Stimulated activated CD8-positive, alpha-beta memory T cell treated with anti-CD3 and anti-CD28 coated beads, Interleukin-15, amount 100 ng/mL, for 24 hours (primary cell): ENCODE measurements at places on chromosomes 6 and 20.

GRCh38 chr20:10268636-10269035 is 50.0 kb downstream of the SNAP25 start:
- no peak for DNase-seq

DNA sequence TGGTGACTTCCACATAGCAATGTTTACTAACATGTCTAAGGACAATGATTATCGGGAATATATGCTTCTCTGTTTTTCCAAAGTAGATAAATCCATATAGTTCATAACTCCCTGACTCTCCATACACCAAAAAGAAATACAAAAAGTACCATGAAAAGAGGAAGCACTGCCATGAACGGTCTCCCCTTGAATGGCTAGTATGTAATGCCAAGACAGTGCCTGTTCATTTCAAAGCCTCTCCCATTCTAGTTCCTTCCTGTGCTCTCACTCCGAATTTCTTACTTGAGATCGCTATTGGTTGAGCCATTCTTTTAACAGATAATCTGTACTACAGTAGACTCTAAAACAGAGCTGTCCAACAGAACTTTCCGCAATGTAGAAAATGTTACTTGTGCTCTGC is 54.8 kb upstream of the EDN1 start:
- no peak for DNase-seq

- DNase-seq, result no peak
Observed at GRCh38 chr6:13256266-13257001, 71.9 kb downstream of the TBC1D7 start.

- no peak for DNase-seq
Observed at GRCh38 chr20:59412181-59412580, 111.8 kb downstream of the EDN3 start.

- no peak for DNase-seq
Observed at GRCh38 chr6:70413992-70414494, 735 bp downstream of the FAM135A start.

GRCh38 chr6:82283771-82284410 is 36.3 kb upstream of the IBTK start:
- DNase-seq, result no peak

DNA sequence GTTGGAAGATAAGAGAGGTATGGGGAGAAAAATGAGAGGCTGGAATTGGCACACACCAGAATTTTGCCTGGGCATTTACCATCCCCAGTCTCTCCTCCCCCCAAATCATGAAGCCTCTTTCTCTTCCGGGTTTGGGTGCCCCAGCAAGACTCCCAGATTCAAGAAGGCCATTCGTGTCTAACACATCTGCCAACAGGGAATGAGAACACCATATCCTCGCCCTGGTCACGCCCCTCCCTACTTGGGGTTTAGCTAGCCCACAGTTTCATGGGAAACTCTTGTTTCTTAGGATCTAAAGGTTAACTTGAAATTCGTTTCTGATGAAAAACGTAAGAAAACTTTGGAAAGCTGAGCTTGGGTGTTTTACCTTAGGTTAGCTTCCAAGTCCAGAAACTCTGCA is 105.5 kb upstream of the TMEM170B start:
- no peak for DNase-seq

- no peak for DNase-seq
Observed at GRCh38 chr20:51456511-51457509, 85.7 kb downstream of the NFATC2 start.

DNA sequence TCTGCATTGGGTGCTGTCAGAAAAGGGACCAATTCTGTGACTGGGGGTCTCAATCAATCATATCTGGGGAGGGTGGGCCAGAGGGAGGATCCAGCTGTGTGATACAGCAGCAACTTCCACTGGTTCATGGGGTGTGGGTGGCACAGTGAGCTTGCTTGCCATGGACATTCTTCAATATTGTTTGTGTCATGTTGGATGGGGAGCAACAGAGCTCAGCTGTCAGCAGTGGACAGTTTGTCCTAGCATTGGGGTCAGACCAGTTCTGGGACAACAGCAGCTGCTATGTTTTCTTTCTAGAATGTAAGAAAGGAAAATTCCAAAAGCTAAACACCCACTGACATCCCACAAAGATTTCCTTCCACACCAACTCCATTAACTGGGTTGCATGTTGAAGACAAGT is 221.9 kb upstream of the CDH4 start:
- DNase-seq, result no peak

DNA sequence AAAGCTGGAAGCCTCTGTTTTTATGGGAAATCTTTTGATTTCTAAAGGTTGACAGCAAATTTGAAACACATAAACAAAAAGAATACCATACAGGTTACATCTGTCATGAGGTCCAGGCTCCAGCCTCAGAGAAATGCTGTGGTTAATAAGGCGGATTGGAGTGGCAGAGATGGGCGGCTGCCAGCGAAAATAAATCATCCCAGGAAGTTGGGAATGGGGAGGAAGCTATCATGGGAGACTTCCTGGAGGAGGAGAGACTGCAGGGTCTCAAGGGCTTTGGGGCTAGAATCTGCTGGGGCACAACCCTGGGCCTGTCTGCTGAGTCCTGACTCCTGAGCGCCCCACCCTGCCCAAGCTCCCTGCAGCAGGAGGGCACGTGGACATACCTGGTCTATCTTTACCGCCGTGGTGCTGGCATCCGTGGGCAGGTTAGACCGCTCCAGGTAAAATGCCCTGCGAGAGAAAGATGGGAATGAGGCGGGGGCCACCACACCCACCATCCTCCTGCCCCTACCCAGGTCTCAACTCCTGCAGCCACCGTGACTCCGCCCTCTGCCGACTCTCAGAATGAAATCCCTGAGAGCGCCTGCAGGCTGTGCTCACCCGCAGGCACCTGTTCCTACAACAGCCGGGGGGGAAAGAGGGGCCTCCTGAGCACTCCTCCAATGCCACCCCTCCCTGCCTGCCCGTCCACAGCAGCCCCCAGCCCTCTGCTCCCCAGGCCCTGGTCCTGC is 197.3 kb downstream of the PREX1 start:
- no peak for DNase-seq

- DNase-seq, result no peak
Observed at GRCh38 chr6:13302291-13302690, 26.0 kb downstream of the TBC1D7 start.

DNA sequence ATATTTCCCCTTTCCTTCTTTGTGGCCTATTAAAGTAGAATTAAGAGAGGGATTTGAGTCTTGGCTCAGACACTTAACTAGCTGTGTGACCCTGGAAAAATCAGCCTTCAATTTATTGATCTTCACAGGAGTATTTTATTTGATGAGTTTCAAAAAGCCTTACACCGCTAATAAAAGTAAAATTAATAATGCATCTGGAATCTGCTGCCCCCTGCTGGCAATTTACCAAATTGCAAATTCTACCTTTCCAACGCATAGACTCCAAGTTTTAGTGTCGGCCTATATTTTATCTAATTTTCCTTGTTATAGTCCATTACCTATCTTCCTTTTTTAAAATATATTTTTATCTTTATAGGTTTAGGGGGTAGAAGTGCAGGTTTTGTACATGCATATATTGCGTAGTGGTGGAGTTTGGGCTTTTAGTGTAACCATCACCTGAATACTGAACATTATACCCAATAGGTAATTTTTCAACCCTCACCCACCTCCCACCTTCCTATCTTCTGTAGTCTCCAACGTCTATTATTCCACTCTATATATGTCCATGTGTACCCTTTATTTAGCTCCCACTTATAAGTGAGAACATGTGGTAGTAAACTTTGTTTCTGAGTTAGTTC is 46.3 kb downstream of the GOPC start:
- peak; percentile 24 for DNase-seq

DNA sequence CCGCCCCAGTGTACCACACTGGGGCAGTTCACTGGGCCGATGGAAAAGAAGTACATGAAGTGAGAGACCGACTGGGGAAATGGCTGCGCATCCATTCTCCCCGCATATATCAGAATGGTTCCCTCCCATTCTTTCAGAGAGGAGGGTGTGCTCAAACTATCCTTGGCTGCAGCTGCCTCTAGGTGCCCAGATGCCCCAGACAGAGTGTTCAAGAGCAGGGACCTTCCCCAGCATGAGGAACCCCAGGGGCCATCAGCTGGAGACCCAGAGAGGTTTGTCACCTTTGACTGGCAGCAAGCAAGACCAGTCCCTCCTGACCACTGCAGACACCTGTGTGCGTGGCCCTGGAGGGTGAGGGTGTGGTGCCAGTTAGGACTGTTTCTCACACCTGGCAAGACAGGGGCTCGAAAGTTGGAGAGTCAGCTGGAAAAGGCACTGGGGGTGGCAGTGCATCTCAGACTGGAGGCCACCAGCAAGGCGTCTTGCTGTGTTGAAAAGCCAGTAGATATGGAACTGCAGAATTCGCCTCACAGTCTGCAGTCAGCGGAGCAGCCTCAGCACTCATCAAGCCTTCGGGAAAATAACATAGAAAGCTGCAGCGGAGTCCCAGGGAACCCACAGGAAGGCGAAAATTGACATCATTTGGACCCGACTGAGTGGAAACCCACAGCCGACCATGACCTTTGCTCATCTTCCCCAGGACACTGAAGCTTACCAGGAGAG is 76.7 kb downstream of the GPR6 start:
- no peak for DNase-seq

DNA sequence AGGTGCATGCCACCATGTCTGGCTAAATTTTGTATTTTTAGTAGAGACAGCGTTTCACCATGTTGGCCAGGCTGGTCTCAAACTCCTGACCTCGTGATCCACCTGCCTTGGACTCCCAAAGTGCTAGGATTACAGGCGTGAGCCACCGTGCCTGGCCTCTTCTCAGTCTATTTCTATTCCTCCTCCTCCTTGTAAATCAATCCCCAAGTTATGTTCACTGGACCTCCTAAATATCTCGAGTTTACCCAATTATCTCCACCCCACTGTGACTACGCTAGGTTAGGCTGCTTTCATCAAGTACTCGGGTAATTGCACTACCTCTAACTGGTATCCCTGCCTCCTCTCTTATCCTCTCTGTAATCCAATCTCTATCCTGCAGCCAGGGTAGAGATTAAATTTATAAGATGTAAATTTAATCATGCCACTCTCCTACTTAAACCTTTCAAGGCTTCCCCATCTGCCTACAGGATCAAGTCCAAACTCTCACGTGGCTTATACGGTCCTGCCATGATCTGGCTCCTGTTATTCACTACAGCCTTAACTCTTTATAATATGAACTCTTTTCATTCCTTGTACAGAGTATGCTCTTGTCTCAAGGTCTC is 837 bp upstream of the MAD2L1BP start:
- no peak for DNase-seq

- DNase-seq, result no peak
Observed at GRCh38 chr6:81969814-81970213, 217.3 kb upstream of the TENT5A start.

DNA sequence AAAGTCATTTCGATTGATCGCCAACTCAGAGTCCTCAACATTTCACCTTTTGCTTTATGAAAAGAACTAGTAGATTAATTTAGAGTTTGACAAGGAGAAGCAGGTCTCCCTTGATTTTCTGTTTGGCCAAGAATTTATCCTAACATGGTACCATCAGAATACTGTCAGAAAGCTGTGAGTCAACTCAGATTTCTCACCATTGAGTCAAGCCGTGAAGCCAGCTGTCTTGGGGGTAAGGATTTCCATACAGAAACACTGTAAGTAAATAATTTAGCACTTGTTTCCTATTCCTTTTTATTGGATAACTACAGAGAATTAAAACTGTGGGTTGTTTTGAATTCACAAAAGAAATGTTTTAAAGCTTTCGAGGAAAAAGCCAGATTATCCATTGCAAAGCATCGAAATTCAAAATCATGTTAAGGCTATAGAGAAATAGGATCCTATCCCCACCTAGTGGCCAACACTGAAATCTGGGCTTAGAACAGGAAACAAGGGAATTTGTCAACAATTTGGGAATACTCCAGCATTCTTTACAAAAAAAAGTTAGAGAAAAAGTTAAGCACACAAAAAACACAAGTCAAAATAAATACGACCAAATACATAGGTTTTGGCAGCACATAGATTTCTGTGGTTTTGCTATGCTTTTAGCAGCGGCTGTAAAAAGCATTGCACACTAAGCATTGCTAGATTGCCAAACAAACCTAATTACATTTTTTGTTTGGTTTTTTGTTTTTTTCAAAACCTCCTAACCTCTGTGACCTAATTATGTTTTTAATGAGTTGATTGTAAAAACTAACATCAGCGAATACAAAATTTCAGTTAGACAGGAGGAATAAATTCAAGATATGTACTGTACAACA is 44.2 kb downstream of the COL11A2 start:
- no peak for DNase-seq

- no peak for DNase-seq
Observed at GRCh38 chr20:4122926-4123325, 107.6 kb upstream of the RNF24 start.

GRCh38 chr6:37620519-37620918 is 77.2 kb downstream of the MDGA1 start:
- no peak for DNase-seq

- DNase-seq, result no peak
Observed at GRCh38 chr6:144310765-144311164, 25.6 kb downstream of the UTRN start.

GRCh38 chr20:44943828-44944227 is 16.4 kb downstream of the TOMM34 start:
- DNase-seq, result no peak

DNA sequence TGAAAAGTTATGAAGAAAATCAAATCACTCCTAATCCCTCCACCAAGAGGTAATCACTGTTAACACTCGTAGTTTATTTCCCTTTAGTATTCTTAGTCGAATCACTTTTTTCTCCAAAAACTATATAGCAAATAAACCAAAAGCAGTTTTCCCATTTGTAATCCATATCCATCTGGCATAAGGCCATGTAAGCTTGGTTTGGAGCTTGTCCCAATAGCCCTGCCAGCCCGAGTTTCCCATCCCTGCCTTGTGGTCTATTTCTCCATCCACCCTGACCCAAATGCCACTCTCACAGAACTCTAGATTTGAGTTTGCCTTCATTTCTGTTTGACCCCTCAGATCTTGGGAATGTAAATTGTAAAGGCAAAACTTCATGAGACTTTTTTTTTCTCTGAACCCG is 71.8 kb upstream of the DSP start:
- no peak for DNase-seq

- no peak for DNase-seq
Observed at GRCh38 chr6:53530346-53530745, 14.6 kb downstream of the GCLC start.

DNA sequence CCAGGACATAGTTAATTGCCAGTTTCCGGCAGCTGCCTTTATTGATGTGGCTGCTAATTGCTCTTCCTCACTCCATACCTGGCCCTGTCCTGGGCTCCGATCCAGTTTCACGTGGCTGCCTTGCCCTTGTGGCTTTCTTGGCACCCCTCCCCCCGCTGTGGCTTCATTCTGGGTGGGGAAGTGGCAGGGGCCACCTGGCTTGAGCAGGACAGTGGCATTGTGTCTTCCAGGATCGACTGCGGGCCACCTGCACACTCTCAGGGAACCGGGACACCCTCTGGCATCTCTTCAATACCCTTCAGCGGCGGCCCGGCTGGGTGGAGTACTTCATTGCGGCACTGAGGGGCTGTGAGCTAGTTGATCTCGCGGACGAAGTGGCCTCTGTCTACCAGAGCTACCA is 10.8 kb downstream of the MAVS start:
- DNase-seq, result no peak

- no peak for DNase-seq
Observed at GRCh38 chr6:11132194-11132888, 20.8 kb upstream of the ERVFRD-1 start.
